ENCODE measurements at places on chromosomes 7 and 10. TPM values are rescaled to one million over a fixed set of nuclear protein-coding genes. Genes with fewer than 3 reads are reported as not detected.

Gene MBLAC1
- 1.5 TPM for total RNA-seq

Gene EGR2
- total RNA-seq = 1.2 TPM

Gene CLCN1
- 10.9 TPM for total RNA-seq

Gene CPVL
- total RNA-seq = 49.6 TPM

Gene CYP2E1
- 1.6 TPM for total RNA-seq

Gene HOXA5
- total RNA-seq = 9.7 TPM

Gene MYL10
- not detected for total RNA-seq

DNA sequence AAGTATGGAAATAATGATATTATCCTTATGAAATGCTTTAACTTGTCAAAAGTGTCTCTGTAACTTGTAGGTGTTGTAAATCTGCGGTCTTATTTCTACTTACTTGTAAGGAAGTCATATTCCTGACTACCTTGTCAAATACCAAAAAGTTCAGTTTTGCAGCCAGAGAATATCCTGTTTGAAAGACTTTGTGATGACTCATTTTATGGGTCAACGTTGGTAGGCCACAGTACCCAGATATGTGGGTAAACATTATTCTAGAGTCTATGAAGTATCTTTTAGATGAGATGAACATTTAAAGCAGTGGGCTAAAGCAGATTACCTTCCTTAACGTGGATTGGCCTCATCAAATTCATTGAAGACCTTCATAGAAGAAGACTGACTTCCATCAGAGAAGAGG, 195.3 kb downstream of the PPP1R9A start:
- H3K4me3 ChIP-seq = no peak overlapping the region
- no peaks in the 10 kb centered on the region for H3K36me3 ChIP-seq
- H3K4me1 ChIP-seq = peaks cover 13% of the 10 kb centered on the region
- no peak for DNase-seq

DNA sequence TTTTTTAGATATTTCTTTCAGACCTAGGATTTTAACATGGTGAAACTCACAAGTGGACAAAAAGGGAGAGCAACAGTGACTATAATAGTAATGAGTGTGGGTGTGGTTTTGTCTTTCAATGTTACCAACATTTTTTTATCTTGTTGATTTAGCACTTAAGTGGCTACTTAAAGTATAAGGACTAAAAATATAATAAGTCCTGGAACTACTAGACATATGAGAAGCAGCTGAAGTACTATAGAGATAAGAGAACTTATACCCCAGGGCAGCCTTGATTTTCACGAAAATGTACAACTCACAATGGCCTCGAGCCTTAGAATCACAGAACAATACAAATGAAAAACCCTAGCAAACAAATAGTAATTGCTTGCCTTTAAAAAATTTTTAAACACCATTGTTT, 1151.8 kb downstream of the TYW1 start:
- no peak overlapping the region for H3K27ac ChIP-seq
- H3K36me3 ChIP-seq = no peaks in the 10 kb centered on the region

- H3K4me1 ChIP-seq = no peaks in the 10 kb centered on the region
- no peak for DNase-seq
- H3K27me3 ChIP-seq = no peaks in the 10 kb centered on the region
- no peaks in the 10 kb centered on the region for H3K36me3 ChIP-seq
- no peak overlapping the region for H3K4me3 ChIP-seq
- no peak overlapping the region for H3K27ac ChIP-seq
Observed at GRCh38 chr7:125375942-125376341, 446.3 kb upstream of the POT1 start.

DNA sequence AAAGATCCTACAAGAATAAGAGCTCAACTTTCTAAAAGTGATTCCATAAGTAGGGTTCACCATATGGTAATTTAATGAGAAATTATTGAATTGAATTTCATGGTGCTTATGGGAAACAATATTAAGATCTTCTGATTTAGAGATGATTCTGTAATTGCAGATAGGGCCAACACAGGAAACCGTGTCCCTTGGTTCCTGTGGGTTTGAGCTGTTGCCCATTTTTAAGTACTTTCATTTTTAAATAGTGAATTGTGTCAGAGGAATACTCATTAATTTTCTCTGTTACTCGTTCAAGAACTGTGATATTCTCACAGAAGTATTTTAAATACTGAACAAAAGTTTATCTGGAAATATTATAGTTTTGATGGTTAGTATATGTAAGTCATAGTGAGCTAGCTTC, 129.2 kb downstream of the SRI start:
- H3K4me1 ChIP-seq = no peaks in the 10 kb centered on the region
- H3K27me3 ChIP-seq = no peaks in the 10 kb centered on the region
- H3K4me3 ChIP-seq = no peak overlapping the region
- no peaks in the 10 kb centered on the region for H3K36me3 ChIP-seq

- no peaks in the 10 kb centered on the region for H3K4me1 ChIP-seq
- no peaks in the 10 kb centered on the region for H3K27me3 ChIP-seq
- no peaks in the 10 kb centered on the region for H3K36me3 ChIP-seq
- DNase-seq = no peak
Observed at GRCh38 chr7:136640977-136641376, 227.5 kb upstream of the CHRM2 start.

DNA sequence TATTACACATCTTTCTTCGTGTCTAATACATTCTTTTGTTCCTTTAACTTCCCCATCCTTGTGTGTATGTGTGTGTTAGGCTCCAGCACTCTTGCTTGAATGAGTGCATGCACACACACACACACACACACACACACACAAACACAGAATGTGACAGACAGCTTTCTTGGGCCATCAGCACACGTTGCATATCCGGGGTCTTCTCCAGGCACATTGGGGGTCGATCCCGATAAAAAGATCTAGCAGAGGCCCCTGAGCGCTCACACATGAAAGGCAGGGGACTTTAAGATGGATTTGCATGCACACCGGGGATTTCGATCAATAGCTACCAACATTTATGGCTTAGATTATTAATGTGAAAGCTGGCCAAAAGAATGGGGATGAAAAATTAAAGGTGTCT, 4.5 kb downstream of the SKIDA1 start:
- no peaks in the 10 kb centered on the region for H3K27me3 ChIP-seq
- no peak for DNase-seq
- H3K4me1 ChIP-seq = peaks cover 22% of the 10 kb centered on the region
- H3K36me3 ChIP-seq = no peaks in the 10 kb centered on the region
- H3K4me3 ChIP-seq = peak overlapping the region; percentile 77

GRCh38 chr10:86316990-86317389, 49.6 kb downstream of the GRID1 start:
- no peak for DNase-seq
- no peaks in the 10 kb centered on the region for H3K36me3 ChIP-seq

GRCh38 chr10:69438536-69439349, 12.5 kb upstream of the TSPAN15 start:
- H3K4me1 ChIP-seq = peaks cover 24% of the 10 kb centered on the region
- peak overlapping the region; percentile 81 for H3K27ac ChIP-seq
- H3K36me3 ChIP-seq = no peaks in the 10 kb centered on the region
- no peaks in the 10 kb centered on the region for H3K27me3 ChIP-seq
- H3K4me3 ChIP-seq = no peak overlapping the region
- no peak for DNase-seq

DNA sequence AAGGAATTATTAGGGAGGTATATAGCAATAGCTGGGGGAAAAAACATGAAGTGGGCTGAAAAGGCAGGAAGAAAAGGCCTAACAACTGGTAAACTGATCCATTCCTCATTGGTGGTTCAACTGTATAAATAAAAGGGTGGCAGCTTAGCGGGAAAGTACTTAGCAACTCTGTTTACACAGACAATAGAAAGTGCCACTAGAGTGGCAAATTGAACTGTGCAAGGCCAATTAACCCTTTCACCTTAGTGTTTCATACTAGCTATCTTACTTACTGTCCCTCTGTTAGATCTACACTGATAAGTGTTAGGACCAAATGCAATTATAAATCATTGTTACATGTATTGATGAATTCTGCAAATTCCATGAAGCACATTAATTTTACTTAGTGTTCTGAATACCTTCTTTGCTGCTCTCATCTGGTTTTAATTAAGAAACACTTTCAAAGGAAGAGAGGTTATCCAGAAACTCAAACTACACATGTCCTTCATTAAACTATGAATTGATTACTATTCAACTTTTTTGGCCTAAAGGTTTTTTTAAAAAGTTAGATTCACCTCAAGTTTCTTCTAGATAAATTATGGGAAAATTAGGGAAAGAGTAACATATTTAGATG, 28.0 kb downstream of the DNAJC1 start:
- H3K4me3 ChIP-seq = no peak overlapping the region
- H3K27ac ChIP-seq = no peak overlapping the region
- DNase-seq = no peak

DNA sequence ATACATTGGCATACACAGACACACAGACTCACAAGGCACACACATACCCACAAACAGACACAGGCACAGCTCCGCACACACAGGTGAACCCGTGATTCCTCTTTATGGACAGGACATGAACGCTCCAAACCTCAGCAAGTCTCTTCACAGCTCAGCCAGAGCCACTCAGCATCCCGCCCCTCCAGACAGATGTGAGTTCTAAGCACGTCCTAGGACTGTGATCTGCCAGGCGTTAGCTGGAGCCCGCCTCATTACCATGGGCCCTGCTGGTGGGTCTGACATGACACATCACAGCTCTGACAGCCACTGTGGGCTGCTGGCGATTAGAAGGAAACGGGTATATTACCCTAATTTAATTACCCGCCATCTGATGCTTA, 176.7 kb upstream of the PPP2R2D start:
- H3K36me3 ChIP-seq = no peaks in the 10 kb centered on the region
- H3K4me1 ChIP-seq = no peaks in the 10 kb centered on the region
- H3K4me3 ChIP-seq = no peak overlapping the region
- no peaks in the 10 kb centered on the region for H3K27me3 ChIP-seq
- DNase-seq = peak; percentile 15
- H3K27ac ChIP-seq = no peak overlapping the region

- H3K4me3 ChIP-seq = no peak overlapping the region
- no peak for DNase-seq
- H3K36me3 ChIP-seq = peaks cover 49% of the 10 kb centered on the region
- H3K27me3 ChIP-seq = no peaks in the 10 kb centered on the region
Observed at GRCh38 chr7:130954918-130955564, 221.0 kb upstream of the KLF14 start.

DNA sequence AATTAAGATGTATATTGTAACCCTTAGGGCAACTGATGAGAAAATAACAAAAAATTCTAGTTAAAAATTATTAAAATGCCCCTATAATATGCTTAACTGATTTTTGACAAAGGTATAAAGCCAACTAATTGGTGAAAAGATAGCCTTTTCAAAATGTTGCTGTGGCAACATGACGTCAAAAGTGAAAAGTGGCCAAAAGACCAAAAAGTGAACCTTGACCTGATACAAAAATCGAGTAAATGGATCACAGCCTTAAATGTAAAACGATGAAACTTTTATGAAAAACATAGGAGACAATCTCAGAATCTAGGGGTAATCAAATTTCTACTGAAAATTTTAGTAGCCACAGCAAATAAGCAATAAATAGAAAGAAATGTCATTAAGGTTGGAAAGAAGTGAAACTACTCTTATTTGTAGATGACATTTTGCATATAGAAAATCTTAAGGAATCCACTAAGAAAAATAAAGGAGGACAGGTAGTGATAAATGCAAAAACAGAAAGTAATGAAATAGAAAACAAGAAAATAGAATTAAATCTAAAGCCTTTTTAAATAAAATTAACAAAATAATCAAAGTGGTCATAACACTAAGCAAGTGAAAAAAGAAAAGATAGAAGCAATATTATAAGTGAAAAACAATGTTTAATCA, 285.6 kb downstream of the ADK start:
- DNase-seq = no peak
- H3K4me1 ChIP-seq = no peaks in the 10 kb centered on the region
- H3K4me3 ChIP-seq = no peak overlapping the region

DNA sequence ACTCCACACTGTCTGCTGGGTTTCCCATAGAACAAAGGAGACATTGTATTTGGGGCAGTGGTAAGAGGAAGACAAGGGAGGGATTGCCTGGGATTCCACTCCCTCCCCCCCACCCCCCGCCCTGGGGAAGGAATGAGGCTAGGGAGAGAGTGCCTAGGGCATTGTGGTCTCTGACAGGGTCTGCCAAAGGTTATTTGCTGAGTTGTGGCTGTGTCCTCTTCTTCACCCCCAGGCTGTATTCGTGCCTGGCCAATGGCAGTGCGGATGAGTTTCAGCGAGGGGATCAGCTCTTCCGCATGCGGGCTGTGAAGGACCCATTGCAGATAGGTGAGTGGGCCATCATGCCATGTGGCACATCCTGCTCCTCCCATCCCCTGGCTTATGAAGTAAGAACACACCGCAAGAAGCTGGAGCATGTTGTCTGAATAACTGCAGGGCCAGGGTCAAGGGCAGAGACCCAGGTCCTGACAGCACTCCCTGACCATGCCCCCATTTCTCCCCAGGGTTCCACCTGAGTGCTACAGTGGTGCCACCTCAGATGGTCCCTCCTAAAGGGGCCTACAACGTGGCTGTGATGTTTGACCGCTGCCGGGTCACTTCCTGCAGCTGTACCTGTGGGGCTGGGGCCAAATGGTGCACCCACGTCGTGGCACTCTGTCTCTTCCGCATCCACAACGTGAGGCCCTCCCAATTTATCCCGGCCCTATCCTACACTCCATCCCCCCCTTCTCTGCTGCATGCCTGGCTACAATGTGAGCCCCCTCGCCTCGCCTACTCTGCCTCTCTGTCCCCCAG, 3.7 kb downstream of the ZSWIM8 start:
- H3K36me3 ChIP-seq = peaks cover 61% of the 10 kb centered on the region
- peaks cover 35% of the 10 kb centered on the region for H3K4me1 ChIP-seq
- no peak overlapping the region for H3K27ac ChIP-seq
- H3K27me3 ChIP-seq = no peaks in the 10 kb centered on the region

- no peak for DNase-seq
- peak overlapping the region; percentile 97 for H3K4me3 ChIP-seq
- H3K4me1 ChIP-seq = peaks cover 62% of the 10 kb centered on the region
- no peaks in the 10 kb centered on the region for H3K36me3 ChIP-seq
- no peaks in the 10 kb centered on the region for H3K27me3 ChIP-seq
Observed at GRCh38 chr7:148701414-148701813, 2.7 kb downstream of the CUL1 start.

- no peak for DNase-seq
- no peaks in the 10 kb centered on the region for H3K4me1 ChIP-seq
- H3K27ac ChIP-seq = no peak overlapping the region
- H3K36me3 ChIP-seq = no peaks in the 10 kb centered on the region
- H3K4me3 ChIP-seq = no peak overlapping the region
- H3K27me3 ChIP-seq = no peaks in the 10 kb centered on the region
Observed at GRCh38 chr10:118106426-118106825, 59.7 kb upstream of the RAB11FIP2 start.

DNA sequence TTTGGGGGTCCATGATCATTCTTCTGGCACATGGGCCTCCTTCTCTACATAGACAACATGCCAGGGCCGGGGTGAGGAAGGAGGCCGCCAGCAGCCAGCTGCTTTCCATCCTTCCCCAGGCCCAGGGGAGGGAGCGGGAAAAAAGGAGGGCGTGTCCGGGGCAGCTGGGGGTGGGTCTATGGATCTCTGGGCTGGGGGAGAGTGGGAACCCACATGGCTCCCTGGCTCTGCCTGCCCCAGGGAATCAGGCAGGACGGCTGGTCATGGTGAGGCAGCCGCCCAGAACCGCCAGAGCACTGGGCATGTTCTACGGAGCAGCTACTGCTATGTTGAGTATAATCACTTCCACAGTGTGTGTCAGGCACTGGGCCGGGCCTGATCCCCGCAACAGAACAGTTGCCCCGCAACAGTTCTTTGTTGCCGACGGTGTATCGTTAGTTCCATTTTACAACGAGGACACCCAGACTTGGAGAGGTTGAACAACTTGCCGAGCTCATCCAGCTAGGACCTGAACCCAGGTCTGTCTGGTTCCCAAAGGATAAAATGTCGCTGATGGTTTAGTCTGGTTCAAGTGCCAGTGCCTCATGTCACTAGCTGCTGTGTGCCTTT, 6.4 kb upstream of the IRF5 start:
- DNase-seq = peak; percentile 41
- no peak overlapping the region for H3K4me3 ChIP-seq
- no peak overlapping the region for H3K27ac ChIP-seq
- H3K27me3 ChIP-seq = peaks cover 25% of the 10 kb centered on the region
- H3K36me3 ChIP-seq = no peaks in the 10 kb centered on the region
